ENCODE measurements at places on chromosomes 3 and 15.

DNA sequence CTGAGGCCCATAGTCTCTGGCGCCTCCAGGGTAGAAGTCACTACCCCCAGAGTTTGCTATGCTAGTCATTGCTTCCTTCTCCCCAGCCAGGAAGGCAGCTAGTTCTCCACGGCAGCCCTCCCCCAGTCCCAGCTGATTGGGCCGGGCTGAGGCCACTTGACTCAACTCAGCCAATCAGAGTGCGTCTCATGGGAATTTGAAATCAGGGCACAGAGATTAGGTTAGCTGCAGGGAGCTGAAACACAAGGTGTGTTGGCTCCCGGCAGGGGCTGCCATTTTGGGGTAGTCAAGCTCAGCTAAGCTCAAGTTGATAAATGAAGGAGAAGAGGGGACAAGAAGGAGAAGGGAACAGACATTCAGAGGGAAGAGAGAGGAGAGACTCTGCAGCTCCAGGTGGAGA lies 32.8 kb downstream of the LINGO1 start:
- no peak for DNase-seq

DNA sequence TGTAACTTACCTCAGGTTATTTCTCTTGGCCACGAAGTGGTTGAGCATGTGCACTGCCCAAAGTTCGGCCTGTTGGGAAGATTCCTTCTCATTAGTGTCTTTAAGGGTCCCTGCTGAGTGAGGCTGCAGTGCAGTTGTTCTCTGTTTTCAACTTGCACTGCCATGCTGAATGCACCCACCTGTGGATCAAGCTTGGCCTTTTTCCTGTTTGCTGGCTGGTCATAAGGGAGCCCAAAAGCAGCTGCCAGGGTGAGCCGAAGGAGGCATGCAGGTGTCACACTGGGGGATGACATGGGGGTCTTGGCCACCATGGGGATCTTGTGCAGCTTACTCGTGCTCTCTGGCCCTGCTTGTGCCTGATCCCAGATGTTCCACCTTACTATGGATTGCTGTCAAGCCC lies 46.1 kb upstream of the RAF1 start:
- no peak for DNase-seq

GRCh38 chr3:16386561-16386960 lies 121.5 kb downstream of the OXNAD1 start:
- DNase-seq, result no peak

DNA sequence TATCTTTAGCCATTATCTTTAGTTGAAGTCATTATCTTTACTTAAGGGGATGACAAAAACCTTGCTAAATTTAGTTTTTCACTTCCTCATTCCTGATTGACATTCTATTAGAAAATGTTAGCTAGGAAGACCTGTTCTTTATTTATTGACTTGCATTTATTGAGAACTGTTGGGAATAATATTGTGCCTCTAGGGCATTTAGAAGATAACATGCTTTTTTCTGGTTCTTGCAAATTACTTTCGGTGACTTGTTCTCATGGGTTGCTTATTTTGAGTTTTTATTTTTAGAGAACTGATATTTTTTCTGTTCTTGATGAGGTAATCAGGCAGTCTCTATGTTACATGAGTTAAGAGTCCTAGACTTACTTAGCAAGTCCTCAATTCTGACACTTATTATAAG lies 48.3 kb upstream of the CTDSPL start:
- no peak for DNase-seq

DNA sequence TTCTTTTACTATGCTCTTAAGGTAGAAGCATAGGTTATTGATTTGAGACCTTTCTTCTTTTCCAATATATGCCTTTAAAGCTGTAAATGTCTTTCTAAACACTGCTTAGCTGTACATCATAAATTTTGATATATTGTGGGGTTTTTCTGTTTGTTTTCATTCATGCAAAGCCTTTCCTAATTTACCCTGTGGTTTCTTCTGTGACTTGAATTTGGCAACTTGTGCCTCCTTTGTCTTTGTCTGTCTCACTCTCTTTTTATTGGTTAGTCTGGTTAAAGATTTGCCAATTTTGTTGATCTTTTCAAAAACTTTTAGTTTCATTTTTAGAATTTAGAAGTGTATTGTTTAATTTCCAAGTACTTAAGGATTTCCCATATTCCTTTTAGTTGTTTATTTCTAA lies 343.1 kb downstream of the OXSM start:
- DNase-seq, result no peak

GRCh38 chr3:26353097-26353496 lies 269.5 kb upstream of the LRRC3B start:
- no peak for DNase-seq

DNA sequence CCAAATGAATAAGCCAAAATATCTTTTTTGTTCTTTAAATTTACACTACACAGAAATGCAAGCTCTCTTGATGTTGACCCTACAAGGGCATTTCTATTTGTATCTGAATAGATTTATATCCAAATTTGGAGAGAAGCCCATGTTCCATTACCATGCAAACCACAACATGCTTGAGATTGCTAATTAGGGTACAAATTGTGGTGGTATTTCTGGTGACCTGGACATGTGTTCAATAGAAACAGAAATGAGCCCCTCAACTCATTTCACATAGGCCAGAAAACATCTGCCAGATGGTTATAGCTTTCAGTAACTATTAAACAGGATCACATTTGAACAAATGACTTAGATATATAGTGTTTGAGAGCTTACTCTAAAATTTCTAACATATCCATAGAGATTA lies 23.5 kb upstream of the PLSCR5 start:
- DNase-seq, result no peak

DNA sequence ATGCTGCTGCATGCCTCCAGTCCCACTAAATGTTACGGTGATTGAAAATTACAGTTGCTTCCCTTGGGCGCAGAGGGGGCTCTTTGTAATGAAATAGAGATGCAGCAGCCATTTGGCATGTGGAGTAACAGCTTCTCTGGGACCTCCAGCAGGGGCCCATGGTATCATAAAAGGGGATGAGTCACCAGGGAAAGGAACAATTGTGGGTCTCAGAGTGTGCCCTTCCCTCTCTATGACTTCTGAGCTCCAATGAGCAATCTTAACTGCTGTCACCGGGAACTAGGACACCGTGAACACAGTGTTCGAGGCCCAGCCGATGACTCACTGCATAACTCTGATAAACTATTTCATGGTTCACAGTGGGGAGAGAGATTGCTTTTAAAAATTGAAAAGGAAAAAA lies 164.8 kb upstream of the NUDT16 start:
- DNase-seq, result peak; percentile 54

DNA sequence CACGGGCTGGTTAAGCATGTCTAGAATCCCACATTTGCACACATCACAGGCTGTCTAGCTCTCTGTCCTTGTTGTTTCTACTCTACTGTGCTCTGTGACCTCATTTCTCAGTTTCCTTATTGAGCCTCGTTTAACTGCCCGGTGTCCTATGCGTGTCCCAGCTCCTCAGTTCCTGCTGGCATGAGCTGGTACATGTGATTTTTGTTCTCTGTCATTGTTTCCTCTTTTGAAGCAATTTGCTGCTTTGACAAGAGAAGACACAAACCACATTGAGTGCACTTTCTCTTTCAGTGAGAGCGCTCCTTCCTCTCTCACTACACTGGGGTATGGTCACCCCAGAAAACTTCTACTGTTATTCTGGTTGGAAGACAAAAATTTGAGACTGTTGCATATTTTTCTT lies 563.5 kb downstream of the PDCD6IP start:
- DNase-seq, result no peak

- no peak for DNase-seq
These were observed 95.9 kb upstream of the STT3B start for GRCh38 chr3:31436830-31437229.

GRCh38 chr15:36390491-36390890 lies 188.9 kb upstream of the CDIN1 start:
- no peak for DNase-seq

- no peak for DNase-seq
These were observed 169.5 kb downstream of the ATP10A start for GRCh38 chr15:25693321-25694238.

DNA sequence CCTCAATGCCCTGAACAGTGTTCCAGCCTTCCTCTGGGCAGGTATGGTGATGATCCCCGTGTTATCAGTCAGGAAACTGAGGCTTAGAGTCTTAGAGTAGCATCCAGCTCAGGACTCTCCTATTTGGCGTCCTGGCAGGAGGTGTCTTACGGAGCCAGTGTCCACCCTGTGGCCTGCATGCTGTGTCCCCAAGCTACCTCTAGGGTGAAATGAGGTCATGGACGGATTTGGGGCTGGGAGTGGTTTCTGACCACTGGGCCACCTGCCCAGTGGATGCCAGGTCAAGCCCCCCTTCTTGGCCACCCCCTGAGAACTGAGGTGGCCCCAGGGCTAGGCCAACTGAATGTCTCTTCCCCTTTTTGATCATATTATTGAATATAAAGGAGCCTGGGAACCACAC lies 27.2 kb upstream of the SLC6A6 start:
- DNase-seq, result no peak

GRCh38 chr15:83999396-84000135 lies 236.0 kb upstream of the GOLGA6L4 start:
- DNase-seq, result no peak

GRCh38 chr3:72177075-72178050 lies 392.4 kb upstream of the PROK2 start:
- no peak for DNase-seq

- DNase-seq, result no peak
These were observed 115.2 kb downstream of the ASB7 start for GRCh38 chr15:100717596-100717995.

DNA sequence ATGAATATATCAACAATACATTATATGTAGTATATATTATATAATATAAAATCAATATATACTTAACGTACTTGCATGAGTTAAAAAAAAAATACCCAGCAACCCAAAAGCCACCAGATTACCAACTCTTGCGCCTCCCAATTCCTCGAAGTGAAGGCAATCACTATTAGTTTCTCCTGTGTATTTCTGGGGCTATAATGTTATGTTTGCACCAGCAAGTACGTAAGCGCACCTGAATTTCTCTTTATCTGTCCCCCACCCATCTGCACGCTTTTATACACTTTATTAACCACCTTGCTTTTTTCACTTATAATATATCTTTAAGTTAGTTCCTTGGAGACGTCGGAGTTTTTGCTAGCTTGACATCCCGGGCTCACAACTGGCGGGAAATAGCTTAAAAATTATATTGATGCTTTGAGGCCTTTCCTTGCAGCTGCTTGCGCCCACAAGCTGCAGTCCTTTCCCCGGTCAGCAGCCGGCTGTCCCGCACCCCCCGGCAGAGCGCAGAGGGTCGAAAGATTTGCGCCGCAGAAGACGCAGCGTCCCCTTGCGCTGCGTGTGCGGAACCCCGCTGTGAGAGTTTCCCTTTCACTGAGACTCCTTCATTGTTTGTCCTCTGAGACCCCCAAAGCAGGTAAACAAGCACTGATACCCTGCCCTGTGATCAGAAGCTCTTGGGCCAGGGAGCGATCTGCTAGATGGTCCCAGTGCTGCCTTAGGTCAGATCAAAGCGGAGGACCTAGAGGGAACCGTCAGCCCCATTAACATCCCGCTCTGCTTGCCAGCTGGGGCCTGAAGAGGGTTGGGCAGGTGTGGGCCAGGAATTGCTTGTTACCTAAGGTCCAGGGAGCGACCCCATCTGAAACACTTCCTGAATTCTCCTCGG lies 8.9 kb upstream of the EOMES start:
- no peak for DNase-seq

DNA sequence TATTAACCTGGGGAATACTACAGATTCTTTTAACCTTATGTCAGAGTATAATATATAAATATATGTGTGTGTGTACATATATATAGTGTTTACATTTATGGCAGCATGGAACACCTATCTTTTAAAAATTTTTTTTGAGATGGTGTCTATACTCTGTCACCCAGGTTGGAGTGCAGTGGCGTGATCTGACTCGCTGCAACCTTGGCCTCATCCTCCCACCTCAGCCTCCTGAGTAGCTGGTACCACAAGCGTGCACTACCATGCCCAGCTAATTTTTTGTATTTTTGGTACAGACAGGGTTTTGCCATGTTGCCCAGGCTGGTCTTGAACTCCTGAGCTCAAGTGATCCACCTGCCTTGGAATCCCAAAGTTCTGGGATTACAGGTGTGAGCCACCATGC lies 18.5 kb upstream of the ERICH6 start:
- DNase-seq, result no peak

- no peak for DNase-seq
These were observed 44.9 kb downstream of the PEX5L start for GRCh38 chr3:179991883-179992282.

DNA sequence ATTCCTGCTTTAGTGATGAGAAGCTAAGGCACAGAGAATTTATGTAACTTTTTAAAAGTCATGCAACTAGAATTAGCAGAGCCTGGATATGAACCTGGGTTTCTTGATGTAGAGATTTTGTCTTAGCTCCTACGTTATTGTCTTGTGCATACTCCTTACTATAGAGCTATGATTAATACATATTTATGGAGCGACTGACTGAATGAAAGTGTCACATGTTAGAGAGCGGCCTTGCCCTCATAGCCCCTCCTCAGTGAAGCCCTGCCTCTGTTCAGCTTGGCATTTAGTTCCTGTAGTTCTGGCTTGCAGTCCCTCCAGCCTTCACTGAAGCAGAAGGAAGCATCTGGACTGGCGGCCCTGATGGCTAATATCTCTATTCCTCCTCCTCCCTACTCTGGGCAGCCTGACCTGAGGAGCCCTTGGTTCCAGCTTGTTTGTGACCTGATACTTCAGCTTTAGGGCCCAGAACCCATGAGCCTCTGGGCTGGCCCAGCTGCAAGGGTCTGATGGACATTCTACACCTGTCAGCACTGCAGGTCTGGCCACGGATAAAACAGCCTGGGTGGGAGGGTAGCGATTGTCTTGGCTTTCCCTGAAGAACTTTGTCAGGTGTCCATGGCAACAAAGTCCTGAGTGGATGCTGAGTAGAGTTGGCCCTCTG lies 13.4 kb upstream of the AGBL1 start:
- DNase-seq, result no peak

DNA sequence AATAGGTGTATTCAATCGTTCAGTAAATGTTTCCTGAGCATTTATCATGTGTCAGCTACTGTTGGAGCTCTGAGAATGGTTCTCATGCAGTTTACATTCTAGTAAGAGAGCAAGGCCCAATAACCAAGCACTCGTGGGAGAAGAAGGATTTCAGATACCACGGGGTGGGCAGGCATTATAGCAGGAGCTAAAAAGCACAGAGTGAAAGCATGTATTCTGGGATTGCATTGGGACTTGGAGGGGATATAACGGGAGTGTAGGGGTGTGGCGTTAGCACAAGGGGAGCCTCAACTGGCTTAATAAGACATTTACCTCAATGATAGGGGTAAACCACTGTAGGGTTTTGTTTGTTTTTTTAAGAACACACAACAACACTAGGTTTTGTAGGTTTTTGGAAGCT lies 1.6 kb upstream of the SIAH2 start:
- no peak for DNase-seq

GRCh38 chr3:76321614-76322013 lies 536.3 kb upstream of the ZNF717 start:
- no peak for DNase-seq

- DNase-seq, result peak; percentile 49
These were observed 21.6 kb upstream of the TIGIT start for GRCh38 chr3:114272271-114272670.

GRCh38 chr3:52742418-52743041 lies 28.2 kb downstream of the NEK4 start:
- peak; percentile 9 for DNase-seq

DNA sequence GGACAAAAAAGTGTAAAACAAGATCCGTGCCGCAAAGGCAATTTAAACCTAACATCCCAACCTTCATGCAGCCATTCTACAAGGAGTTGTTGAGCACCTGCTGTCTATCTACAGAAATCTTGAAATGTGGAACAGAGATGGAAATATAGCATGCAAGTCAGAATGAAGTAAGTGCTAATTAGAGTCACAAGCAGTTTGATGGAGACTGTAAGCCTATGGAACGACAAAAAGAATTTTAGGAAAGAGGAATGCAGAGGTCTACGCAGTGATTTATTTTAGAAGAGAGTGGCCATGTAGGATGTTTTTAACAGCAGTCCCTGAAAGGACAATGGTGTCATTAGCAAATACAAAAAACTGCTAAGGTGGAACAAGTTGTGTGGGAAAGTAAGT lies 851 bp upstream of the DCBLD2 start:
- DNase-seq, result no peak
